Vagina (tissue), 2 donors: ENCODE measurements at places on chromosomes 1 and 21.

DNA sequence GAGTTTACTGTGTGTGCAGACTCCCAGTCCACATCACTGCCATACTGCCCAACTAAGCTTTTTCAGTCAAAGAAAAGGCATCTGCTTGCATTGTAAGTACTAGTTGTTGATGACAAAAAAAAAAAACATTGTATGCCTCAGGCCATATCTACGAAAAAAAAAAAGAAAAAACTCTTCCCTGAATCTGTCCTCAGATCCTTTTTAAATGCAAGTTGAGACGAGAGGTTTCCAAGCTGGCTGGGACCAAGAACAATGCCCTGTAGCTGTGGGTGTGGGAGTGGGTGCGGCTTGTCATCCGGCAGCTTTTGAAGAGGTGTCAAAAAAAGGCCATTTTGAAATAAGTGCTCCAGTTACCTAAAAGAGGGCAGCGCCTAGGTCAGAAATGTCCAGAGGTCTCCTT, 29.2 kb upstream of the HHAT start:
- peak; percentile 82 for DNase-seq

DNA sequence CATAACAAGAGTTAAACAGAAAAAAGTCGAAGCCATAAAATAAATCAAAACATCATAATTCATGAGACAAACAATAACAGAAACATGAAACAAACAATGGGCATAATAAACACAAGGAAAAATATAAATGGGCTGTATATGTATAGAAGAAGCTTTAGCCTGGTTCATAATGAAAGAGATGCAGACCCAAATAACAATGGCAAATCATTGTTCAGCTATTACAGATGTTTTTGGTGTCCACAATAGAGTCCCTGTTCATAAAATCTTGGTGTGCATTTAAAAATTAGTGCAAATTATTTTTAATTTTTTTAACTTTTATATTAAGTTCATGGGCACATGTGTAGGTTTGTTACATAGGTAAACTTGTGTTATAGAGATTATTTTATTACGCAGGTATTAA, 1185.9 kb upstream of the B3GALT2 start:
- DNase-seq, result no peak

DNA sequence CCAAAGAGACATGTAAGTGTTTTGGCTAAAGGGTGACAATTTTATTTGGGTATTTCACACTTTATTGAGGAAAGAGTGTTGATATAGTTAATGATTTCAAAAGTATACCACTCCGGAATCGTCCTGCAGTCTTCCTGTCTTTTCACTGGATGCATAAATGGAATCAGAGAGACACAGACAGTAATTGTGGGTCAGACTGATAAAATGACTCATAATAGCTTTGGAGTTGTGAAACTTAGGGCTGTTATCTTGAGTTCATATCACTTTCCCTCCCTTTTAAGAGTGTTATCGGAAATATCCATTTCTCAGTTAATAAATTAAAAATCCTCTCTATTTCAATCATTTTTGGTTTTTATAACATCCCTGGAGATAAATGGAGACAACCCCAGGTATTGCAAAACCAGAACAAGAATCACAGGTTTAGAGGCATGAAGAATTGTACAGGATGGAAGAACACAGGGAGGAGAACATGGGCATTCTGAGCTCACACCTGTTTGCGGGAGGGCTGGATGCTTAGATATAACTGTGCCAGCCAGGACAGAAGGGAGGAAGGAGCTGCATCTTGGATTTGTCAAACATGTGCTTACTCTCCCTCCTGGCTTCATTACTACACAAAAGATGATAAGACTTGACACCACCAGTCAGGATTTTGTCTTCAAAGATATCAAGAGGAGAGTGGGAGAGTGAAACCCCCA, 185.4 kb downstream of the LMO4 start:
- DNase-seq, result no peak

DNA sequence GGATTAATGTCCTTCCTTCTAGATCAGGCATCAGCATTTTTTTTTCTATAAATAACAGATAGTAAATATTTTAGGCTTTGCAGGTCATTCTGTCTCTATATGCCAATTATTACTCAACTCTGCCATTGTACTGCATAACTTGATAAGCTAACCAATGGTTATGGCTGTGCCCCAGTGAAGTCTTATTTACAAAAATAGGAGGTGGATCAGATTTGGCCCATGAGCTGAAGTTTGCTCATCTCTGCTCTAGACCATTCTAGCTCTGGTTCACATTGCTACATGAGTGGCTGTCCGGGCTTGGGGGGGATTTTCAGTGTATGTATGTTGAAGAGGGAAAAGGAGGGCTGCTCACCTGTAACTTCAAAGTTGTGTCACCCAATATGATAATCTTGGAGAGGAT, 10.1 kb downstream of the RAB7B start:
- DNase-seq, result no peak

GRCh38 chr1:11462224-11462923, 16.6 kb upstream of the DISP3 start:
- no peak for DNase-seq

DNA sequence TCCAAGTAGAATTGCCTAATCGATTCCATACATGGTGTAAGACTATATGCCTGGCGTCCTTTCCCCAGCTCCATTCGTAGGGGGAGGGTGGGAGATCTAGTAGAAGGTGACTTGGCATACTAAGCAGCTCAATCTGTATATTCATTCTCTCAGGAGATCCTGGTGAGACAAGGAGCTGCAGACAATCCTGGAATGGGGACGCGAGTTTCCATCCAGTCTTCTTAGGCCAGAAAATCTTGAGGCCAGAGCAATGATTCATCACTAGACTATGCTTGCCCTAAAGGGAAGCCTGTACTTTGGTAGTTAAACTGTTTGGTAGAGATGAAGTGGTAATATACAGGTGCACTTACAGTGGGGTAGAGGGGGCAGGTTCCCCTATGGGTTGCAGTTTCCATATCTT, 468.7 kb downstream of the ADGRL2 start:
- DNase-seq, result no peak

DNA sequence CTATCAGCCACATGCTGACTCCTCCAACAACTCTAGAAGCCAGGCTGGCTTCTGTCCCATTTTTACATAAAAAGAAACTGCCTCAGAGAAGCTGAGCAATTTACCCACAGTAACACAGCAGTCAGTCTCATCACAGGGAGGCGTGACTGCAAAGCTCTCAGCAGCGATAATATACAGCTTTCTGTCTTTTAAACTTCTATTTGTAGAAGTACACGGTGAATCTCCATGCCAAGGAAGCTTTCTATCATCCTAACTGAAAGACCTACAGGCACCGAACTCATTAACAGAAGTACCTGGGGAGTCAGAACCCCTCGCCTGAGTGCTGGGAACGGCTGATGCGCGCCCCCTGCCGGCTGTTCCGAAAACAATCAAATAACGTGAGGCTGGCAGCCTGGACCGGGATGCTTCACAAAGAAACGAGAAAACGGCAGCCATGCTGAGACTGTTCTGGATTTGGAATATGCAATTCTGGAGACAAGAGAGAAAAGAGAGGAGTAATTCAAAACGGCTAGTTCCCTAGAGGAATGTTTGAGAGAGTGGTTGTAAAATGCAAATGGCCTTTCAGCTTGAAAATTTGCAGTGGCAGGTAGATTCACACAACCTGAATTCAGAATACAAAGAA, 43.5 kb upstream of the RAB4A start:
- DNase-seq, result no peak

- no peak for DNase-seq
Observed at GRCh38 chr1:33814166-33814565, 49.7 kb upstream of the HMGB4 start.

DNA sequence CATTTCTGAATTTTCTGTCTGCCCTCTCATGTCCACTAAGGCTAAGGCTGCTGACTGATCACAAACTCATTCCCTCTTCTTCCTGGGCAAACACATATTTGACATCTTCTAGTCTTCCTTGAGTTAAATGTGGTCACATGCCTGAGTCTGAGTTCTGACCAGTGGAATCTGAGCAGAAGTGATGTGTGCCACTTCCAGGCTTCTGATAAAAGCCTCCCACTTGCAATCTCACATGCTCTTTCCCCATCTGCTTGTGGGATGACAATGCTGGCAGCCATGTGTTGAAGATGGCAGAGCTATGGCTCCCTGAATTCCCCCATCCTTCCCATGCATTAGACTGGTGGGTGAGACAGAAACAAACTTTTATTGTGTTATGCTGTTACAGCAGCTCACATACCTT, 149.9 kb upstream of the ZNF648 start:
- DNase-seq, result no peak

DNA sequence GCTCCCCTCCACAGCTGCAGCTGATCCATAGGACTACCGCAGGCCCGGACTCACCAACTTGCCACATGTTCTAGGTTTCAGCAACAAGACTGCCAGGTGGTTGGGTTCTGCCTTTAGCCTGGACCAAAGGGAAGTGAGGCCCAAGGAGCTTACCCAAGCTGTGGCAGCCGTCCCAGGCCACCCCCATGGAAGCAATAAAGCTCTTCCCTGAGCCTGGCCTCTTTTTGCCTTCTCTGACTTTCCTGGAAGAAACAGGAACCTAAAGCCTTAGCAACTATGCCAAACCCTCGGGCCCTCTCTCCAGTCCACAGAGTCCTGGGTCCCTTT, 2.7 kb upstream of the ARTN start:
- no peak for DNase-seq

DNA sequence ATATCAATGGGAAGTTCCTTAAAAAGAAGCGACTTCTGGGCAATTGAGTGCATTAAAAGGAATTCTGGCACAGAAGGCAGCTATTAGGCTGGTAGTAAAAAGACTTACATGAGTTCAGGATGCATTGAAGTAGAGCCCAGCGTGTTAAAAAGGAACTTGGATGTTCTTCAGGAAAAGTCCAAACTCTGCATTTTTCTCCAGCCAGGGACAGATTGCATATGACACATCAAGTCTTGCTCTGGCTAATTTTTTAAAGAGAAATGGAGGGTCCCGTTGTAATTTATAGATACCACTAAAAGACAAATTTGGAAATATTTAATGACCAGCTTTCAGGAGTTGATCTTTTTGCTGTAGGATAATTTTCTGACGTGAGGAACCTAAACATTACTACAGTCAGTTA, 1.2 kb downstream of the TPRG1L start:
- DNase-seq, result no peak

GRCh38 chr1:47506053-47506452, 68.2 kb downstream of the FOXD2 start:
- DNase-seq, result no peak

GRCh38 chr21:29372063-29372802, 73.5 kb downstream of the BACH1 start:
- peak; percentile 77 for DNase-seq

- no peak for DNase-seq
Observed at GRCh38 chr1:216045400-216045799, 377.8 kb downstream of the USH2A start.

GRCh38 chr1:223183268-223183862, 40.3 kb upstream of the TLR5 start:
- no peak for DNase-seq

DNA sequence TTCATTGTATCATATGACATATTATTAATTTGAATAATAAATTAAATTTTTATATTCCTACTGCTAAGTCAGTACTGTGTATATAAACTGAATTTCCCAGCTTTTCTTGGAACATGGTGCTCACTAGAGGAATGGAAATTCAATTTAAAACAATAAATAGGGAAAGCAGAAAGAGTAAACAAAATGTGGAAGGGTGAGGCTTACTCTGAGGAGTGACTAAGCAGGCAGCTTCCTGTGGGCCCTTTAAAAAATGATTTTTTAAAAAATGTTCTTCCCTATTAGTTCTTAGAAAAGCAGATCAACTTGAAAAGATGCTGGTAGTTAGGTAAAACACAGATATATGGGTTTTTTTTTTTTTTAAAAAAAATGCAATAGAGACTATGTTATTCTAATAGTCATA, 49.5 kb upstream of the S1PR1 start:
- no peak for DNase-seq

- no peak for DNase-seq
Observed at GRCh38 chr1:241998412-241998921, 431 bp downstream of the MAP1LC3C start.

DNA sequence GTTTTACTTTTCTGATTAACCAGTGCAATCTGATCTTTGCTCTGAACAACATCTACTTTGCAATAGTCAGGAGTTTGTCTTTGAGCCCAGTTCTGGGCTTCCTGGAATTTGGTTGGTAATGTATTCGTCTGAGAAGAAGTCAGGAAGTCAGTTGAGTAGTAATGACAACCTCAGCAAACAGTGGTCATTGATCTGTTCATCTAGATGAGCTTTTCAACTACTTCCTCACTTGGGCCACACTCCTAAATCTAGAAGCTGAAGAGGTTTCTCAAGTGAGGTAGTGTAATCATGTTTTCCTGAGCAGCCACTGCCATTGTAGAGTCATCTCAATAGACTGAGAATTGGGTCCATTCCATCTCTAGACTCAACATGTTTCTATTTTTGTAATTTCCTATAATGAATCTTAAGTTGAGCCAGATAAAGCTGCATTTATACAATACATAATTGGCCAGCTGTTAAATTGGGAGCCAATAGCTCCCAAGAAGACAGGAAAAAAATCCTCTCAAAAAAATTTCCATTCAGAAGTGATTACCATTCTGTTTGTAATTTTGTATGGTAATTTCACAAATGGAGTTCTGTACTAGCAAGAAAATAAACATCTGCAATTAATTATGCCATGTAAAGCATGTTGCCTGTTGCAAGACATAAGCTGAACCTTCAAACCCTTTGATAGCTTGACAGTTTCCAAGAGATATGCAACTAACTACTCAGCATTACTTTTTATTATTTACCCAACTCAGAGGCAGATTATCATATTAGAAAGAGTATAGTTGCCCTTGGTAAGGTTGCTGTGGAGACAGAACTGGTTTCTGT, 49.6 kb downstream of the WDR64 start:
- DNase-seq, result no peak

DNA sequence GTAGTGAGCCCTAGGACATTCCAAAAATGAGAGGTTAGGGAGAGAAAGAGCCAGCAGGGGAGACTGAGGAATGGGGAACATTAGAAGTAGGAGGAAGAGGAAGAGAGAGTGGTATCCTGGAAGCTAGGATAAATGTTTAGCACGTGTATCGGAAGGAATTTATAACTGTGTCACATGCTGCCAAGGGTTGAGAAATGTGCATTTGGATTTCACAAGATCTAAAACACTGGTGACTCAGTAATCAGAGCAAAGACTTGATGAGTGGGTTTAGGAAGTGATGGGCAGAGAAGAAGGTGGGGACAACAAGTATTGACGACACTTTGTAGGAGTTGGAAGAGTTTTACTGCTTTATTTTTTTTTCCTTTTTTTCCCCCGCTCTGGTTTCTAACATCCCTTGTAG, 193.9 kb downstream of the FMN2 start:
- no peak for DNase-seq

GRCh38 chr1:201146626-201147390, 7.5 kb downstream of the TMEM9 start:
- no peak for DNase-seq

GRCh38 chr1:201793306-201793925, 35.5 kb upstream of the IPO9 start:
- no peak for DNase-seq

- DNase-seq, result no peak
Observed at GRCh38 chr1:56359056-56359455, 220.3 kb downstream of the PLPP3 start.

GRCh38 chr1:17874710-17875109, 119.6 kb downstream of the ACTL8 start:
- no peak for DNase-seq
